AG04450 (cell line): ENCODE measurements at places on chromosomes 1 and 21. TPM values are rescaled to one million over a fixed set of nuclear protein-coding genes. Genes with fewer than 3 reads are reported as not detected.

TCHHL1 gene
- polyA plus RNA-seq = not detected in 2 replicates

OR10J1 gene
- polyA plus RNA-seq = not detected in 2 replicates

GRCh38 chr1:34682452-34683223, 72.2 kb upstream of the GJB5 start:
- DNase-seq = no peak

- DNase-seq = no peak
Observed at GRCh38 chr1:37150986-37151385, 116.7 kb upstream of the GRIK3 start.

GRCh38 chr1:104874044-104874443, 1124.3 kb downstream of the AMY1C start:
- DNase-seq = no peak

GRCh38 chr1:153443486-153443885, 17.0 kb downstream of the S100A7 start:
- DNase-seq = no peak

GRCh38 chr1:82810601-82811000, 1009.9 kb downstream of the ADGRL2 start:
- no peak for DNase-seq

DNA sequence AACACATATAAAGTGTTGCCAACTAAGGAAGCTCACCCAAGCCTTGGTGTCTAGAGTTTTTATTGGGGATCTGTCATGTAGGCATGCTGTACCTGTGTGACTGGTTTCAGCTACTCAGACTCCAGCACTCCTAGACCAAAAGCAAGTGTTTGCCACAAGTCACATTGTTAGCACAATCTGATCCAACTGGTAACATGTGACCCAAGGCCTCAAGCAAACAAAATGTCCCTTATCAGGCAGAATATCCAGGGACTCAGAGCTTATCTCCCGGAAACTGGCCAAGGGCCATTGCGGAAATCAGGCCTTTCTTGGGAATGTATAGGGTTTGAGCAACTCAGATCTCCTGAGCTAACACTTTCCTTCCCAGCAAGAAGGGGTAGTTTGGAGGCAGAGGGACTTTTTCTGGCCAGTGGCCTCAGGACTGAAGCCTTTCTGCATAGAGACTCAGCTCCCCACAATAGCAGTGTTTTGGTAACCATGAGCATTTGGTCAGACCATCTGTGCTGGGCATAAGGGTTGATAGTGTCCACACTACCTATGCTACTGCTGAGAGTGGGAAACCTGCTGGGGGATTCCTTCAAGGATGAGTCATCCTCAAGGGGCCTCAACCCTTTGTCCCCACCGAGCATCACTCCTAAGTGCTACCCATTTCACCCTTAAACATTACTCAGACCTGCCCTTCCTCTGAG, 29.6 kb downstream of the NHLH2 start:
- no peak for DNase-seq

DNA sequence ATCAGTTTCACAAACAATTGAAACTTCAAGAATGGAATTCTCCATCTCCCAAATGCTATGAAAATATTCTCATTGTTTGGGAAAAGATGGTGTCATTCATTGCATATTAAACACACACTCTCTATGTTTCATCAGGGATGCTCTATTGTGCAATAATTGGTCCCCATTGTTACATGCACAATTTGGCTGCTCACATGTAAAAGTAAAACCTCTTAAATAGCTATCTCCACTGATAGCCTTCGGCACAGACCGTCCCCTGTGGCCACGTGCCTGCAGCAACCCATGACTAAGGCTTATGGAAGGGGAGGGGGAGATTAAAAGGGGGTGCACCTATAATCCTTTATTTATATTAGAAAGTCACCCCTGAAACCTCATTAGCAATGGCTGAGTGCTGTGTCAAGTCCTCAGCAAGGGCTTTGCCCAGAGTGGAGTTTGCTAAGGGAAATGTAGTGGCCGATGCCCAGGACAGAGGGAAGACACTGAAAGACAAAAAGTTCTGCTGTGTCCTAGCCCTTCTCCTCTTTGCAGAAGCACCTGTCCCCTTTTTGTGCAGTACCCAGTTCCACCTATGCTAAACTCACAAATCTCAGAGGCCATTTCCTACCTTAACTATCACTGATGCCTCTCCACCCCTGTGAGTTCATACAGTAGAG, 309.6 kb upstream of the ESRRG start:
- no peak for DNase-seq

DNA sequence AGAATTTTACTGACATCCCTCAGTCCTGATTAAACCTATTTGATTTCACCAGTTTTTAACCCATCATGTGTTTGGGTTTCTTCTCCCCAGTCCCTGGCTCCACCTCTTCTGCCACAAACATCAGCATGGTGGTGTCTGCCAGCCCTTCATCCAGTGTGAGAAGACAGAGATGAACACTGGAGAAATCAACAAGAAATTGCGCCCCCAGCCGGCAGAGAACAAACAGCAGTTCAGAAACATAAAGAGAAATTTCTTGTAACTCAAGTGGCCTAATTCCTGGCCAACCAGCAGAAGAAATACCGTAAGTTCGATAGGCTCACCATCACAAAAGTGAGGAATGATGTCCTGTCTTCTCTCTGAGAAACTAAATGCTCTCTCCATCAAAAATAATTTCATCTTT, 18.3 kb downstream of the S100A11 start:
- DNase-seq = no peak

DNA sequence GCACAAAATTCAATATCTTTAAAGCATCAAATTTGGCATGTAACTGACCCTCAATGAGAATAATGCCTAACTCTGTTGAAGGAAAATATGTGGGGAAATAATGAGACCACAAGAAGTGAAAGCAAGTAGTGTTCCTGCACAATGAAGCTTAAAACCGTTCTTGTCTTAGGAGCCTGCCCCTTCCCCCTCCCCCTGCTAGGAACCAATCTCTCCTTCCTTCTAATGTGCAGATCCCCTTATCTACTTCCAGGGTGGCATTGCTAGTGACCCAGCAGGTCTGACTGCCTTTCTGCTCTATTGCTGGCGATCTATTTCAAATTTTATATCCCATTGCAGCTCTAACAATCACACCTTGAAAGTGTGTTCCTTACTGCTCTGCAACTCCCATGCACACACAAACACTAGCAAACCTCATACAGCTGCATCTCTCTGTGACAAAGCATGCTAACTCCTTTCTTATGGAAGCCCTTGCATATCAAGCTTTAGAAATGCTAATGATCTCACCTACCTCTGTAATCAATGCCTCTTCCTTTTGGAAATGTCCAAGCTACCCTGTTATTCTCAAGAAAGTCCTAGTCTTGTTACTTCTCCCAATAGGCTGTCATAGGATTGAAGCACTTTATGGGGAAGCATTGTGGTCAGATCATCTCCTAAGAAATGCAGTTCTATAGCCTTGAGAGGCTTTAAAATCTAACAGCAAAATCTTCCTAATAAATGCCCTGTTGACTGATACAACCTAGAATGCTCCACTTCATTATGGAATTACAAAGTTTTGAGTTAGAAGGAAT, 26.5 kb downstream of the BCL9 start:
- DNase-seq = no peak

GRCh38 chr1:175319112-175319911, 126.7 kb upstream of the KIAA0040 start:
- DNase-seq = peak; percentile 23

DNA sequence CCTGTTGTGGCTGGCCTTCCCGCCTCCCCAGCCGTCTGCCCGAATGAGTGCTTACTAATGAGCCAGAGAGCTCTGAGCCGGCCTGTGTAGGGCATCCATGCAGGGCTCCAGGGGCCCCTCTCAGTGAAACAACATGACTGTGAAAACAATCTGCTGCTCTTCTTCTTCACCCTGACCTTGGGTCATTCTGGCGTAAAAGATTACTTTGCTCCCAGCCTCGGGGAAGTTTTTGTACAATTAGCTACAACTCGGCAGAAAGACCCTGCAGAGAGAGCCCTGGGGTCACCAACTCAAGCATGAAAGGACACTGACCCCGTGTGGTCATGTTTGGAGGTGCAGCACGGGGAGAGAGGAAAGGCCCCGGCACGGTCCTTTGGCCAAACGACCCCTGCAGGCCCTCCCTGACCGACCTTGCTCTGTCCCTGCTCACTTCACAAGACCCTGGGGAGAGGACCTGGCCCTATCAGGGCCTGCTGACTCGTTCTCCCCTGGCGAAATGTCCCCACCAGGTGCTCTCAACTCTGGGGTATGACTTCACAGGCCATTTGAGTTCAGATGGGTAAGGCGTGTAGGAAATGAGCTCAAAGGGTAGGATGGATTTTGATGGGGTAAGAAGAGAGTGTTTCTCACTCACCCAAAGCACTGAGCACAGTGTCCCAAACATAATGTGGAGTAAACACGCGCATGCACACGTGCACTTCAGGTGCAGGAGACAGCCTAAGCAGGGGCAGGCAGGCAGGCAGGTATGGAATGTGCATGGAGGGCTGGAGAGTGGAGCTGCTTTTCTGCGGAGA, 22.9 kb upstream of the FAM20B start:
- peak; percentile 32 for DNase-seq

DNA sequence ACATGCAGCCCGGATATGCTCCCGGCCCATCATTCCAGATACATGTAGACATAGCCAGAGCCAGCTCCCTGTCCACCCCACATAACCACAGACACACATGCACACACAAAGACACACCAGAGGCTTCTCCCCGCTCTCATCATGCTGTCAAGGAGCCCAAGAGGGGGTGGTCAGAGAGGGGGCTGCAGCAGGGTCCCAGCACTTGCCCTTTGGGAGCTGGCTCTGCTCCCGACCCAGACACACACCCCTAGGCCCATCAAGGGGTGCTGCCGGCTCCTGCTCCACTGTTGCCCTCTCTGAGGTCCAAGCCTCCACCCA, 2.6 kb downstream of the PTAFR start:
- peak; percentile 27 for DNase-seq
